LHCN-M2 (cell line): ENCODE measurements at places on chromosomes 11 and 22. TPM values are rescaled to one million over a fixed set of nuclear protein-coding genes. Genes with fewer than 3 reads are reported as not detected.
A peak's percentile ranks its signal among the peaks of the same experiment; 100 is the strongest.

GRCh38 chr22:30357236-30357570, 396 bp downstream of the CCDC157 start:
- DNase-seq = no peak

- DNase-seq = no peak
Measured at GRCh38 chr11:12113294-12113693, 2.9 kb downstream of the MICAL2 start.

Gene UBASH3B
- 8.0 and 12.8 TPM in 2 replicates for total RNA-seq

DNA sequence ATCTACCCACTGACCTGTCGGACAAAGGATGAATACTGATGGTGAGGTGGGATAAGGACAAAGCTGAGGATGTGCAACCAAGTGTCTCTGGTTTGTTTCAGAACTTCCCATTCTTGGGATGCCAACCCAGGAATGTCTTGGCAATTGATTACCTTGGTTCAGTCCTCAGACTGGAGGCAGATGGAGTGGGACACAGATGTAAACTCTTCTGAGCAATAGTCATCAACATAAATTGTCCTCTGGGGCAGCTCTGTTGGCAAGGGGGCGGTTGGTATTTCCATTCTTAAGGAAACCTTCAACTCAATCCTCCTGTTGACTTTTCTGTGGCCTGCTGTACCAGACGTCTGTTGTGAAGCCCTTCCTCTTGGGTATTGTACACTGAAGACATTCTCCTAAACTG, 6.8 kb downstream of the ABTB2 start:
- no peak for DNase-seq

DNA sequence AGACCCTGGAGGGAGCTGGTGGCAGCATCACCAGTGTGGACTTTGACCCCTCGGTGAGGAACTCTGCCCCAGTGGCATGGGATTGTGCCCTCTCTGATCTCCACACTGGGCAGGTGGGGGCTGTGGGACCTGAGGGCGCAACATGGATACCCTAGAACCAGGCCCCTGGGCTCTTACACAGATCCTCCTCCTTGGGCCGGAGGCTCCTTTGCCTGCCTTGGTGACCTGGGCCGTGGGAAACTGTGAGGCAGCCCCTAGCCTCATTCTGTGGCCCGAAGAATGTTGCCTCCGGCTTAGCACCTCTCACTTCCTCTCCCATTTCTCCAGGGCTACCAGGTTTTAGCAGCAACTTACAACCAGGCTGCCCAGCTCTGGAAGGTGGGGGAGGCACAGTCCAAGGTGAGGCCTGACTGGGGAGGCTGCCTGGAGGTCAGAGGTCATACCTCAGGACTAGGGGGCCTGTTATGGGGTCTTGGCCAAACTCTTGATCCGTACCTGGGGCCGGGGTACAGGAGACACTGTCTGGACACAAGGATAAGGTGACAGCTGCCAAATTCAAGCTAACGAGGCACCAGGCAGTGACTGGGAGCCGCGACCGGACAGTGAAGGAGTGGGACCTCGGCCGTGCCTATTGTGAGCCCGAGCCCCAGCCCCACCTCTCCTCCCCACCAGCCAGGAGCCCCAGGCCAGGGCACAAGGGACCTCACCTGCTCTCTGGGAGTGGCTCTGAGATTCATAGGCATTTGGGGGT, 12.2 kb downstream of the ATG16L2 start:
- DNase-seq = no peak

- DNase-seq = no peak
Measured at GRCh38 chr22:38862375-38863329, 9.4 kb downstream of the CBX6 start.

Gene ATP6V1E1
- 170 and 187 TPM in 2 replicates for total RNA-seq

- no peak for DNase-seq
Measured at GRCh38 chr22:44450503-44450902, 47.5 kb downstream of the RTL6 start.

- peak; percentile 88 for DNase-seq
Measured at GRCh38 chr11:19200410-19201201, 1.2 kb downstream of the CSRP3 start.

Gene CLP1
- 25.3 TPM in 2 replicates for total RNA-seq

DNA sequence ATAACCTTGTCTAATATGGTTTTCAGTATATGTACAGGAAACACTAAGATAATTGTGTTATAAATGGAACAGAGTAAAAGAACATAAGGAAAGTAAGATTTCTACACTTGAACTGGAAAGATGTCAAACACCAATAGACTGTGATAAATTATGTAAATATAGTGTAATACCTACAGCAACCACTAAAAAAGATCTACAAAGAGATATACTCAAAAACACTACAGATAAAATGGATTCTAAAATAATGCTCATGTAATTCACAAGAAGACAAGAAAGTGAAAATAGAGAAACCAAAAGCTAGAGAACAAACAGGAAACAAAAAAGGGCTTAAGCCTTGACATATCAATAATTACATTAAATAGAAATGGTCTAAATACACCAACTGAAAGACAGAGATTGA, 30.9 kb downstream of the DEUP1 start:
- DNase-seq = no peak

GRCh38 chr22:48450188-48450825, 1377.4 kb downstream of the BRD1 start:
- no peak for DNase-seq

Gene LRRC56
- 0.17 and 0.19 TPM in 2 replicates for total RNA-seq
